SK-MEL-5 (cell line): ENCODE measurements at places on chromosomes 6 and 20.

GRCh38 chr6:2852921-2853322, 11.3 kb upstream of the SERPINB1 start:
- DNase-seq = no peak

DNA sequence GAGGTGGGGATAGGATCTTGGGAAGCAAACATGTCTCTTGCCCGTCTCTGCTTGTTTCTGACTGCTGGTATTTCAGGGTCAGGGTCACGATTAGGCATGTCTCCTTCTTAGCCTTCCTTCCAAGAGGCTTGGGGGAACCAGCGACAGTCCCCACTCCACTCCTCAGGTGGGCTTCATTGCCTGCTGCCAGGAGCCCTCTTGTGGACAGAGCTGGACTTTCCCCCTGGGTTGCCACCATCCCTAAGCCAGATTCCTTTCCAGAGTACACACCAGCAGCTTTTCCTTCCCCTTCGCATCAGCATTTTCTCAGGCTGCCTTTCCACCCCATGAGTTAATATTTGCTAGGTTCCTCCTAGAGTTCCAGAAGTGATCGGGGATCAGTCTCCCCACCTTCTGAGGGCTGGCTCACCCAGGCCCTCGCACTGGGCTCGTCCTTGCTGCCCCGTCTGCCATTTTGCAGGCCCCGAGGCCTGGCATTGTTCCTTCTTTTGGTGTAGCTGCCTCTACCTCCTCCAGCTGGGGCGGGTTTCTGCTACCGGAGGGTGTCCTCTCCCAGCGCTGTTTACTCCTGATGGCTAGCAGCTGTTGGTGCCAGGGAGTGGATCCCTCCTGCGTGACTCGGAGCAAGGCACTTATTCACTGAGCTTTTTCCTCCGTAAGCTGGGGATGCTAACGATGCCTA, 8.8 kb upstream of the C20orf144 start:
- DNase-seq = peak; percentile 82

DNA sequence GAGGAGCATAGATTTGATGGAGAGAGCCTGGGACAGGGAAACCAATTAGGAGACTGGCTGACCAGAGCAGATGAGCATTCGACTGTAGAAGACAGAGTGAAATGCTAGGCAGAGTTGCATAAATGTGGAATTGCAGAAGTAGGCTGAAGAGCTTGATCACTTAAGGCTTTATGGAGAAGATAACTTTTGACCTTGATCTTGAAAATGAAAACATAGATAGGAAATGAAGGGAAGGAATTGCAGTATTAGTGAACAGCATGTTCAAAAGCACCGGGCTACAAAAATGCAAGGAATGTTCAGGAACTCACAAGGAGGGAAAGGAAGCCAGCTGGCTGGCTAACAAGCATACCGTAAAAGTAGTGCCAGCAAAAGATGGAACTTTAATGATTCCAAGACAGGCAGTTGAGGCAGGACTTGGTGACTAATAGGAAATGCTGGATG, 20.5 kb upstream of the LTV1 start:
- DNase-seq = no peak

- no peak for DNase-seq
These were observed 11.2 kb downstream of the LEMD2 start for GRCh38 chr6:33777398-33778388.
